ENCODE measurements at places on chromosomes 16 and 17. TPM values are rescaled to one million over a fixed set of nuclear protein-coding genes. Genes with fewer than 3 reads are reported as not detected.

PRKCB gene
- 59.0 TPM for total RNA-seq

KRT33A gene
- not detected for total RNA-seq

KCNAB3 gene
- 3.7 TPM for total RNA-seq

C16orf90 gene
- not detected for total RNA-seq

ARHGAP23 gene
- 82.4 TPM for total RNA-seq

GFAP gene
- total RNA-seq, result 299 TPM

MARVELD3 gene
- 0.25 TPM for total RNA-seq

KIF2B gene
- total RNA-seq, result not detected

CLDN9 gene
- not detected for total RNA-seq

PERCC1 gene
- not detected for total RNA-seq

NOL11 gene
- 51.1 TPM for total RNA-seq

CALB2 gene
- total RNA-seq, result 19.4 TPM

TMEM235 gene
- not detected for total RNA-seq

CACNB1 gene
- 30.2 TPM for total RNA-seq

PDP2 gene
- total RNA-seq, result 12.3 TPM

NPIPA8 gene
- 7.6 TPM for total RNA-seq

RGS11 gene
- total RNA-seq, result 9.6 TPM

NHLRC4 gene
- total RNA-seq, result 0.25 TPM

KARS1 gene
- total RNA-seq, result 67.1 TPM

HCRT gene
- total RNA-seq, result not detected
